Fibroblast of villous mesenchyme (primary cell): ENCODE measurements at places on chromosomes 4 and X.

GRCh38 chr4:62399242-62399641 is 1199.1 kb downstream of the ADGRL3 start:
- DNase-seq: no peak

DNA sequence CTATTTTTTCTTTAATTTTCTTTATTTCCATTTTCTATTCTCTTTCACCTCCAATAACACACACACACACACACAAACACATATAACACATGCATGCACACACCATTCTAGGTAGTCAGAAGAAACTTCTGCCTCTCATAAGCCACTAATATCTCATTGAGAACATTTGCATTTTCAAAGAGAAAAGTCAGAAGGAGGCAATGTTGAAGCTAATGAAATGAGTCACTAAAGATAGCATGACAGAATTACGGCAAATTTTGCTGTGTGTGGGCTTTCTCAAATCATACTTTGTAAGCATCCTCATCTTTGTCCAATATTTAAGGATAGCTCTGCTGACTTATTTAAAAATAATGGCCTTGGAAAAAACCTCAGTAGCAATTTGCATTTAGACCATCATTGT is 291.3 kb downstream of the GUCY2F start:
- no peak for DNase-seq

GRCh38 chrX:41090568-41091238 is 5.5 kb downstream of the USP9X start:
- DNase-seq: no peak

GRCh38 chr4:2958446-2958845 is 4.8 kb downstream of the NOP14 start:
- peak; percentile 56 for DNase-seq

DNA sequence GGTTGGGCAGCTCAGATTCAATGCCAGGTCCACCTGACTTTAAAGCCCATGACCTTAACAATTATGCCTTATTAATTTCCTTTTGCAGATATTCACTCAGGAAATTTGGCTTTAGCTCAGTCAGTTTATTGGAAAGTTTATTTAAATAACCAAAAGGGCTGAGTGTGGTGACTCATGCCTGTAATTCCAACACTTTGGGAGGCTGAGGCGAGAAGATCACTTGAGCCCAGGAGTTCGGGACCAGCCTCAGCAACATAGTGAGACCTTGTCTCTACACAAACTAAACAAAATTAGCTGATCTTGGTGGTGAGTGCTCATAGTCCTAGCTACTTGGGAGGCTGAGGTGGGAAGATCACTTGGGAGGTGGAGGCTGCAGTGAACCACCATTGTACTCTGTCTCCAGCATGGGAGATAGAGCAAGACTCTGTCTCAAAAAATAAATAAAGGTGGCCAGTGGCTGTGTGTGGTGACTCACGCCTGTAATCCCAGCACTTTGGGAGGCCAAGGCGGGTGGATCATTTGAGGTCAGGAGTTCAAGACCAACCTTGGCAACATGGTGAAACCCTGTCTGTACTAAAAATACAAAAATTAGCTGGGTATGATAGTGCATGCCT is 43.3 kb downstream of the RHOH start:
- DNase-seq: peak; percentile 32

DNA sequence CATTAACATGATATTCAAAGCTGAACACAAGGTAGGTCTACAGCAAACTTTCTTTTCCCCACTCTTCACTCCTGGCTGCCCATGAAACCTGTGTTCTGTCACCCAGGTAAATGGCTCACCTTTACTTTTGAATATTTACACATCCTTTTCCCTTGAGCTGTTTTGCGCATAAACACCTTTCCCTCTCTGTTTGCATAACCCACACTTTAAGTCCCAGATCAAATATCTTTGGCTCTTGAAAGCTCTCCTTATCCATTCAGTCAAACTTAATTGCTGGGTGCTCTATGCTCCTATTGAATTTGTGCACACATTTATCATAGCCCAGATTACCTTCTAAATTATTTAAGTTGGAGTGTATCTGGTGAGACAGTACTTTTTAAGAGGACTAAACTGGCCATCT is 51.7 kb upstream of the ATP8A1 start:
- no peak for DNase-seq

GRCh38 chrX:131831185-131831520 is 191.9 kb upstream of the STK26 start:
- DNase-seq: no peak

GRCh38 chr4:6365545-6366086 is 96.0 kb downstream of the WFS1 start:
- DNase-seq: no peak

DNA sequence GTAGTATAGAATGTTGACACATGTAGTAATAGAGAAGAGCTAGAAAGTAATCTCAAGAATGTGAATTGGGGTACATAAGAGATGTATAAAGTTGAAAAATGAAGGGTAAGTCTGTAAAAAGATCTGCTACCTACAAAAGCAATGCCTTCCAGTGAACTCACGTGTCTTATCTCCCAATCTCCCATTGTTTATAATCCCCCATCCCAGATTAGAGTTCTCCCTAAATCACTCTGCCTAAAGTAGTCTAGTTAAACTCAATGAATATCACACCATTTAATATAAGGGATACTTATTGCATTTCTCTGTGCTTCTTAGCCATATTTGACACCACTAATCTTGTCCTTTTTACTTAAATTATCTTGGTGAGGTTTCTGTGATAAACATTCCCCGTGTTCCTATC is 6.6 kb downstream of the TECRL start:
- no peak for DNase-seq

DNA sequence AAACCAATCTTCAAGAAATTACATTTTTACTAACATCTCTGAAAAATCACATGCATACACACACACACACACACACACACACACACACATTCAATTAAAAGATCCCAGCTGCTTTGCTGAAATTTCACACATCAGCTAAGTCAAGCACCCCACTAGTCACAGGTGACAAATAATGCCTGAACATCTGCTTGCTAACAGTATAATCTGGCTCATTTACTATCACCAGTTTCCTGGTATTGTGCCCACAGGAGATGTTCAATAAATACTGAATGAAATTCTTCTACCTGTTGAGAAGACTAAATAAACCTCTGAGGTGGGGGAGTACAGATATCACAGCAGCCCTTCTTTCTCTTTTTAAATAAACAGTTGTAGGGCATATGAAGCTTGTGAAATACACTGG is 994.0 kb downstream of the ARAP2 start:
- DNase-seq: no peak

- no peak for DNase-seq
Measured at GRCh38 chr4:61407642-61408618, 207.8 kb downstream of the ADGRL3 start.

- peak; percentile 22 for DNase-seq
Measured at GRCh38 chrX:21883258-21883657, 27.5 kb downstream of the YY2 start.

GRCh38 chr4:25993395-25994185 is 79.6 kb downstream of the SMIM20 start:
- no peak for DNase-seq

GRCh38 chr4:150306719-150307118 is 228.5 kb downstream of the DCLK2 start:
- no peak for DNase-seq

DNA sequence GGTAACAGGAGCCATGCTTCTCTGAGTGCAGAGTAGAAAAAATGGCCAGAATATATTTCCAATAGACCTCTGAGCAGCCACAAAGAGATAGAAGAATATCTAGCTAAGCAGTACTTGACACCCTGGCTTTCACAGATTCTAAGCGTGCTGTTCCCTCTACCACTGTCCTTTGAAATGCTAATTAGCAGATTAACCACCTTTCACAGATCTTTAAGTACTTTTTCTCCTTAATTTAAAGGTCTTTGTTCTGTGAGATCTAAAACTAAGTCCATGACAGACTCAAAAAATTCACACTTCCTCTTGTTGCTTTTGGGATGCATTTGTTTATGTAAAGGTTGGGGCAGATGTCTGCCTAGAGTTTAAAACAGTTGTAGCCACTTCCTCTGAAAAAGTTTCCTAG is 28.3 kb upstream of the MAGEC2 start:
- no peak for DNase-seq

- DNase-seq: peak; percentile 13
Measured at GRCh38 chr4:80393246-80393969, 57.9 kb downstream of the CFAP299 start.

- peak; percentile 4 for DNase-seq
Measured at GRCh38 chrX:22325096-22325495, 52.4 kb downstream of the CBLL2 start.

DNA sequence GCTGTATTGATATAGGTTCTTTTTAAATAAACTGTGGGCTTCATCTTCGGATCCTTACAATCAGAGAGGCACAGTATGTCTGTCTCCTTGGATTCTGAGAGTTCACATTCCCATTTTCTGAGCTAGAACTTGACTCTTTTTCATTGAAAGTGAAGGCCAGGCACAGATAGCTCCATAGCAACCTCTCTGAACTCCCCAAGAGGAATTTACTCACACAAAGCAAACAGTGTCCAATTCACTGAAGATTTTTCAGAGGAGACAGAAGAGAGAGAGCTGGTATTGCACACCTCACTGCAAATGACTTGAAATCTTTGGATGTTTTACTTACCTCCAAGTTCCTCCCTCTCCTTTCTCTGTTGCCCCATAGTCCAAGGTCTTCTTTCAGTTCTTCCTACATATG is 130.9 kb upstream of the CASK start:
- no peak for DNase-seq

- DNase-seq: no peak
Measured at GRCh38 chr4:185869427-185869826, 57.4 kb upstream of the SORBS2 start.

DNA sequence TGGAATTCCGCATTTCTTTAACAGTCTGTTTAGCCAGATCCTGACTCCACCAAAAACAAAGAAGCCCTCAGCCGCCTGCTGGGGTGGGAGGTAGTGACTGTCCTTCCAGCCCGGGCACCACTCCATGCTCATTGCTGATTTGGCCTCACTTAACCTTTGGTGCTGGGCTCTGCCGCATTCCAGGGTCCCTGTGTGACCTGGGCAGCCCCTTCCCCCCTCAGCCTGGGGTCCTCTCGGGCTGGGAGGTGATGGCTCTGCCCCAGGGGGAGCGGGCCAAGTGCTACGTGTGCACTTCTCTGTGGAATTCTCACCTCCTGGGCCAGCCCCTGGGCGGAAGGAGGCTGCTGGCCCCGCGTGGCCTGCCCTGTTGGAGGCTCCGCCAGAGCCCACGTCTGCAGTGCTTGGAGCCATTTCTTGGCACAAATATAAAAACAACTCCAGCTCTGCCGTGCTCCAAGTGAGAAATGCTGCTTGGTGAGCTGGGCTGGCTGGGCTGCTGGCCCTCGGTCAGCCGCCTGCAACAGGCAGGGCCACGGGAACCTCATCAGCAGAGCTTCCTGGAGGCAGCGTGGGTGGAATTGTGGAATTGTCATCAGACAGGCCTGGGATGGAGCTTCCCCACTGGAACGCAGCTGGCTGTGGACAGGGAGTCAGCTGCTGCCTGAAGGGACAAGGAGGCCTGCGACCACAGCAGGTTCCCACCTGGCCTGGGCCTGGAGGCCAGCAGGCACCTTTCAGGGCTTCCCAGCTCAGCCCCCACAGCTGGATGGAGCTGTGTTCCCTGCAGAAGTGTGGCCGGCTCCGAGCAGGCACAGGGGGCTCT is 66.0 kb downstream of the TRMT44 start:
- peak; percentile 73 for DNase-seq

DNA sequence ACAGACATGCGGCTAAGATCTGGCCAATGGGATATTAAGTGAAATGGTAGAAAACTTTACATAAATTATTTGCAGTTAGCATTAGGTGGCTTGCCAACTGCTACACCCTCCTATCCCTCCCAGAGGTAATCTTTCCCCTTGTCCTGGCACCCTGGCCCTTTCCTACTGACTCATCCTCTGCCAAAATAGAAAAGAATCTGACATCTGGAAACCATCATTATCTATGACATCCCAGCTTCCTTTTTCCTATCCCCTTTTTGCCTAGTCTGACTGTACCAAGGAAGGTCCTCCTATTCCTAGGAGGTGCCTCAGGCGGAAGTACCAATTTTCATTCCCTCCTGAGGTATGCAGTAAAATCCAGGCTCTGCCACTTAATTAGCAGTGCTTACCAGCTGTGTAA is 163.6 kb upstream of the KLF3 start:
- no peak for DNase-seq

DNA sequence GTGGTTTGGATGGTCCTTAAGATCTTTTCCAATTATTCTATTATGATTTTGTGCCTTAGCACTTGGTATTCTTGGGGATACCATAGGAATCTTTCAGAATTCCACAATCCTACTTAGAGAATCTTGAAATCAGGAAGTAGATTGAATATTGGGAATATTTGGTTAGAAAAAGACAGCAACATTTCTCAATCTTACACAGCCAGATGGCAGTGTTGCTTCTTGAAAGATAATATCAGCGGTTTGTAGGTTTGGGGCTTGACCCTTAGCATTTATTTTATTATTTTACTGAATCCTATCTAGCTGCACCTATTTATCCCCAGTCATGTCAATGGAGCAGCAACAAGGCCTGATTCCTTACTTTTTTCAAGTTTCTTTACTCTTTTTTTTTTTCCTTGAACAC is 28.6 kb downstream of the MAGEB1 start:
- peak; percentile 22 for DNase-seq
